ENCODE measurements at places on chromosomes 7 and 10.

GRCh38 chr10:114375047-114375446 is 29.3 kb downstream of the AFAP1L2 start:
- DNase-seq, result no peak

DNA sequence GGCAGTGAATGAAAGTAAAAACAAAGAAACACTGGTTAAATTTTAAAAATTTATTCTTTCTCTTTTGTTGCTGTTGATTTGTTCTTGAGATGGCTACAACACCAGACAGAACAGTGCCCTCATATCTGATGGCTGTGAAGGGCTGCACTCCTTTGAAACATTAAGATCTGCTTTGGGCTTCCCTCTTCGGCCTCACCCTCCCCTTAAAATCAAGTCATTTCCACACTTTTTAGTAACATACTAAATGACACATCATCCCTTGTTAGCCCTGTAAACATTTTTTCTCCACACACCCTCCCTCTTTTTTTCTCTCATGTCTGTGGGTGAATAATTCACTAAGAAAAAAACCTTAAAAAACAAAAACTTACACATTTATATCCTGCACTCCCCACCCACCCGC is 16.4 kb downstream of the IRF5 start:
- DNase-seq, result no peak

DNA sequence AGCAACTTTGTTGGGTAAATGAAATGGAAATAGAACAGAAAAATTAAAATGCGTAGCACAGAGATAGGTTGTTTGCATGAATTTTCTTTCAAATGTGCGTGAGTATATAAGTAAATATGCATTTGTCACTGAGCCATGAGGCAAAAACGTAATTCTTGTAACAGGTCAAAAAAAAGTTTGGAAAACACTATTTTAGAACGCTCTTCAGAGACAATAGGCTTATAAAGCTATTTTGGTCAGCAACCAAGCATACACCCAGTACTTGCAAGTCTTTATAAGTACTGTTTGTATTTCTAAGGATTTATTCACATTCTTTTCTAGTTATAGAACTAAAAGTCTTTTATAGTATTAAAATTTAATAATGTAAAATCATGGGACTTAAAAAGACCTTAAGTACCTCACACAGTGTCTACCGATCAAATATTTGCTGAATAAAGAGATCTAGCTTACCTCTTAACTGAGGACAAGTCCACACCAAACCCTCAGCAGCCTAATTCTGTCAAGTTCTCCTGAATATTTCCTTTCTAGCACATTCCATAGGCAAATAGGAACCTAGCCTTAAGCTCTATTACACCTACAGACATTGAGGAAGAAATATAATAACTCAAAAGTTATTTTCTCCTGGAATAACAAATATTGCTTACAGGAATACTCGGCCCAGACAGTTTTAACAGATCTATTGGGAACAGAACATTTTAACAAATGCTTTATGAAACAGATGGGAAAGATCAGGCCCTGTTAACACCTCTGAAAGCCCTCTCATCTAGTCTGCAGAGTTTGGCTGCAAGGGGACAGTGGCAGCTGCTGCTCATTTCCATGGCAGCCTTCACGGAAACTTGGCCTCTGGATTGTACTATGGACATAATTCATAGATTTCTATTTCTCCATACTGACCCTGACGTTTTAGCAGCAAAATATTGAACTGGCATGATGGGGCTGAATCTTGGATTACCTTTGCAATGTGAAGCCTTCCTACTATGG is 8.8 kb downstream of the CRPPA start:
- no peak for DNase-seq

DNA sequence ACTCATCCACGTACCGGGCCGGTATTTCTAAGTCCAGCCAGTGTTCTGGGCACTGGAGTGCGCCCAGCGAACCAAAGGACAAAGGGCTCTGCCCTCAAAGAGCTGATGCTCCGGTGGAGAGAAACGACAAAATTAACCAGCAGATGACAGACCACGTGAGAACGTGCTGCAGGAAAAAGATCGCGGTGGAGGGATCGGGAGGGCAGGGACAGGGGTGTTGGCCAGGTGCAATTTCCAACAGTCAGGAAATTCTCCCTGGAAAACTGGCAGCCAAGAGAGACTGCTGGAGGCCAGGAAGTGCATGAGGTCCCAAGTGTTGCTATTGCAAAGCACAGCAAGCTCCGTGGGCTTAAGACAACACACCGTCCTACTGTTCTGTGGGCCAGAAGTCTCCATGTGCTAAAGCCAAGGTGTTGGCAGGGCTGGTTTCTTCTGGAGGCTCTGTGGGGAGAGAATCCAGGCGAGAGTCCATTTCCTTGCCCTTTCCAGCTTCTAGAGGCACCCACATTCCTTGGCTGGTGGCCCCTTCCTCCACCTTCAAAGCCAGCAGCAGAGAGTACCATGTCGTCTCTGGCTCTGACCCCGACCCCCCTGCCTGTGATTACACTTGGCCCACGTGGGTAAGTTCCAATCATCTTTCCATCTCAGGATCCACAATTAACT is 21.3 kb upstream of the AMZ1 start:
- DNase-seq, result no peak

- no peak for DNase-seq
Measured at GRCh38 chr7:22116451-22117030, 170.8 kb upstream of the CDCA7L start.

GRCh38 chr7:13276977-13277376 is 589.5 kb downstream of the ARL4A start:
- no peak for DNase-seq

All from activated CD4-positive, alpha-beta T cell treated with anti-CD3 and anti-CD28 coated beads for 4 hours (primary cell).